ENCODE measurements at places on chromosomes 5 and 9.
A peak's percentile ranks its signal among the peaks of the same experiment; 100 is the strongest.

DNA sequence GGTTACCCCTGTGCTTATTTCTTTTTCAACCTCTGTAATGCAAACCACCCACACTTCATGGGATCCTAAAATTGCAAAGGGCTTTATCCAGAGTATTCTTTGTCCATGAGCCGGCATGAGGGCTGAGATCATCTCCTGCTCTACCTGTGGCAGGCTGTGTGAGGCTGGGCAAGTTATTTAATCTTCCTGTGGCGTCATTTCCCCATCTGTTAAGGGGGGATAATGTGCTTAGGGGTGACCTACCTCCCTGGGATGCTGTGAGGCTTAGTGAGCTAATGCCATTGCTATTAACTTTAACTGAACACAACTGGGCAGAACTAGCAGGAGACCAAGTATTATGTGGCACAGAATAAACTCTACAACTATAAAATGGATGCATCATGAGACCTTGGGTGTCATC, 17.0 kb downstream of the FRMPD1 start:
- no peaks in the 10 kb centered on the region for H3K36me3 ChIP-seq
- no peak overlapping the region for H3K27ac ChIP-seq
- no peaks in the 10 kb centered on the region for H3K4me1 ChIP-seq
- H3K4me3 ChIP-seq = no peak overlapping the region
- no peak for DNase-seq

GRCh38 chr5:55303238-55303690, 4.2 kb downstream of the DHX29 start:
- peaks cover 20% of the 10 kb centered on the region for H3K4me1 ChIP-seq
- no peak overlapping the region for H3K27ac ChIP-seq
- no peak overlapping the region for H3K4me3 ChIP-seq
- H3K36me3 ChIP-seq = peaks cover 4% of the 10 kb centered on the region
- H3K27me3 ChIP-seq = no peaks in the 10 kb centered on the region

DNA sequence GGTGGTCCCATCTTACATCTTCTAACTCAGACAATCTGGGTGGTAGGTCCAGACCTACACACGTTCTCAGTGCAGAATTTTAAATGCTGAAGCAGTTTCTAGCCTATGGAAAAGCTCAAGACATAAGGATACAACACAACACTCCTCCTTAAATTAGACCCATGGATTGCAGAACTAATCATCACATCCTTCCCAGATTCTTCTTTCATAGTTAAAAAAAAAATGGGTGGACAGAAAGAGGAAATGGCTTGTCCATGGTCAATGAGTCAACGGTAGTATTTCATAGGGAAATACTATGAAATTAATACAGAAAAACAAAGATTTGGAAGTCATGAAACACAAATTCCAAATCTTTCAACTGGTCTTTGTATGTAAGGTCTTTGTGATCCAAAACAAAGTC, 106.9 kb downstream of the PAPPA start:
- no peak overlapping the region for H3K4me3 ChIP-seq
- H3K27me3 ChIP-seq = no peaks in the 10 kb centered on the region
- no peak for DNase-seq
- no peak overlapping the region for H3K27ac ChIP-seq
- no peaks in the 10 kb centered on the region for H3K36me3 ChIP-seq

DNA sequence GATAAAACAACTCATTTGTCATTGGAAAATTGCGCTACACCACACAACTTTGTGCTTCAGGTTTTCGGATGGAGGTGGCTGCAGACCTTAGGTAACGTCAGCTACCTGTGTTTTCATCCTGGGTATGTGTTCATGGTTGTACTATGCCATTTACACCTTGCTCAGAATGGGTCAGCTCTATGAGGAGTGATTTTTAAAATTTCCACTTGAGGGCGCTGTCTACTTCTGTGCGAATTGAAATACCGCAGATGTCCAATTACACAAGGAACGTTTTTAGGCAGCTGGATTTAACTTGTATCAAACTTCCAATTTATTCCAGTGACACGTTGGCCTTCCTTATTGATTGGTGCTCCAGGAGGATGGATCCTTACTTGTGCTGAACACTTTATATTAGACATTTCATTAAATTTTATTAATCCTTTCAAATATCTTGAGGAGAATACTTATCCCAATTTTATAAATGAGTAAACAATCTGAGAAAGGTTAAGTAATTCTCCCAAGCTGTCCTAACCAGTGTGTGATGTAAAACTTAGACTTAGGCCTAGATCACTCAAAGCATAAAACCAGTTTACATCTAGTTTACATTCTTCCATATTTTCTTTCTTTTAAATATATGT, 23.4 kb downstream of the DMRTA1 start:
- no peaks in the 10 kb centered on the region for H3K36me3 ChIP-seq
- H3K4me1 ChIP-seq = no peaks in the 10 kb centered on the region
- H3K27ac ChIP-seq = no peak overlapping the region
- no peaks in the 10 kb centered on the region for H3K27me3 ChIP-seq

- DNase-seq = no peak
- no peaks in the 10 kb centered on the region for H3K27me3 ChIP-seq
- no peak overlapping the region for H3K27ac ChIP-seq
- H3K4me1 ChIP-seq = no peaks in the 10 kb centered on the region
Measured at GRCh38 chr9:16626577-16627130, 243.8 kb downstream of the BNC2 start.

- H3K27me3 ChIP-seq = no peaks in the 10 kb centered on the region
- no peaks in the 10 kb centered on the region for H3K4me1 ChIP-seq
- no peak overlapping the region for H3K27ac ChIP-seq
- H3K4me3 ChIP-seq = no peak overlapping the region
- H3K36me3 ChIP-seq = no peaks in the 10 kb centered on the region
Measured at GRCh38 chr5:101969742-101970141, 326.3 kb downstream of the SLCO4C1 start.

GRCh38 chr9:84439250-84439649, 98.7 kb upstream of the SLC28A3 start:
- no peak overlapping the region for H3K27ac ChIP-seq
- no peak overlapping the region for H3K4me3 ChIP-seq
- no peaks in the 10 kb centered on the region for H3K36me3 ChIP-seq
- no peak for DNase-seq
- H3K4me1 ChIP-seq = no peaks in the 10 kb centered on the region

GRCh38 chr9:3498691-3499090, 27.1 kb downstream of the RFX3 start:
- no peaks in the 10 kb centered on the region for H3K27me3 ChIP-seq
- no peaks in the 10 kb centered on the region for H3K4me1 ChIP-seq
- DNase-seq = no peak

DNA sequence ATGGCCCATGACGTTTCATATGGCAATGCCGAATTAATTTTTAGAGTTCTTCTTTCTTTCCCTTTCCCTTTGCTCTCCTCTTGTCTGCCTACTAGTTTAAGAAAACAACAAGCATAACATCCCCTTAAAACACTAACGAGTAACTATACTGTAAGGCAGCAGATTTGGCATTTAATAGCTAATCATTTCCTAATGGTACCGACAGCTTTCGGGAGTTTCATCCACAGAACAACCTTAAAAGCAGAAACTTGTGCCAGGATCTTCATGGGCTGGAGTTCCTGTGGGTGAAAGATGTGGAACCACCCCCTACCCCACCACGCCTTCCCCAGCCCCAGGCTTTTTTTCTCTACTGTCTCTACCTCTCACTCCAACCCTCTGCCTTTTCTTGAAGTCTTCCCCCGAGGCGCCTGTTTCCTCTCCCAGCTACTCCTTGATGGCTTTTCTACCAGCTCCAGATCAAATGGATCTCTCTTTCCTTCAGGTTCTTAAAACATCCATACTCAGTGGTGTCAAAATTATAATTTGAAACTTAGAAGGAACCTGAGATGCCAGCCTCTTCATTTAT, 319.5 kb downstream of the PIK3R1 start:
- DNase-seq = no peak
- no peaks in the 10 kb centered on the region for H3K27me3 ChIP-seq
- no peak overlapping the region for H3K27ac ChIP-seq
- no peak overlapping the region for H3K4me3 ChIP-seq
- no peaks in the 10 kb centered on the region for H3K36me3 ChIP-seq

- no peak for DNase-seq
- no peak overlapping the region for H3K4me3 ChIP-seq
- H3K27me3 ChIP-seq = no peaks in the 10 kb centered on the region
- no peak overlapping the region for H3K27ac ChIP-seq
Measured at GRCh38 chr5:148559461-148559860, 94.9 kb downstream of the HTR4 start.

GRCh38 chr5:134003064-134003816, 1.5 kb downstream of the VDAC1 start:
- H3K36me3 ChIP-seq = peaks cover 5% of the 10 kb centered on the region
- peak overlapping the region; percentile 98 for H3K27ac ChIP-seq
- H3K27me3 ChIP-seq = no peaks in the 10 kb centered on the region
- H3K4me3 ChIP-seq = peak overlapping the region; percentile 72

GRCh38 chr5:123059455-123059854, 22.9 kb upstream of the PPIC start:
- no peak overlapping the region for H3K4me3 ChIP-seq
- DNase-seq = no peak
- H3K27ac ChIP-seq = no peak overlapping the region

- peaks cover 15% of the 10 kb centered on the region for H3K27me3 ChIP-seq
- DNase-seq = no peak
- H3K27ac ChIP-seq = no peak overlapping the region
- H3K4me3 ChIP-seq = peak overlapping the region; percentile 51
Measured at GRCh38 chr9:137300567-137301080, 1.4 kb downstream of the NRARP start.

DNA sequence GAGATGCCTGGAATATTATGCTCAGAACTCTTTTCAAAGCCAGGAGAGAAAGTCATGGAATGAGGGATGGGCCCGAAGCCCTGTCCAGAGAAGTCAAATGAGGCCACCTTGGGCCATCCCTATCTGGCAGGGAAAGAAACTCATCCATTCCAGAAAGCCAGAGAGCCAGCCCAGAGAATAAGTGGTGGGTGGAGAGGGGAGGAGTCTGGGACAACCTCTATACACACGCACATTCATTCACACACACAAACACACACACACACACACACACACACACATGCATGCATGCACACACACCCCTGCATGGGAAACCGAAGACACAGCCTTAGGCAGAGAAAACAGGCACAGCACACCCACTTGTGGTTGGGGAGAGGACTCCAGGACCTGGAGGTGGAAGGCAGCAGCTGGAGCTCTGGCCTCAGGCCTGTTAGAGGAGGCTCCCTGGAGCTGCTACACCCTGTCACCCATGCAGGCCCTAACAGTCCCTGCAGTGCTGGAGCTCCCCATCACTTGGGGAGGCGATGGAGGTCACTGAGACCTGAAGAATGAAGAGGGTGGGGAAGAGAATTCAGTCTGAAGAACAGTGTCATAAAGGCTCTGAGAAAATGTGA, 38.0 kb downstream of the TGFBI start:
- no peak overlapping the region for H3K4me3 ChIP-seq
- DNase-seq = no peak
- H3K36me3 ChIP-seq = no peaks in the 10 kb centered on the region
- H3K4me1 ChIP-seq = no peaks in the 10 kb centered on the region
- no peaks in the 10 kb centered on the region for H3K27me3 ChIP-seq

DNA sequence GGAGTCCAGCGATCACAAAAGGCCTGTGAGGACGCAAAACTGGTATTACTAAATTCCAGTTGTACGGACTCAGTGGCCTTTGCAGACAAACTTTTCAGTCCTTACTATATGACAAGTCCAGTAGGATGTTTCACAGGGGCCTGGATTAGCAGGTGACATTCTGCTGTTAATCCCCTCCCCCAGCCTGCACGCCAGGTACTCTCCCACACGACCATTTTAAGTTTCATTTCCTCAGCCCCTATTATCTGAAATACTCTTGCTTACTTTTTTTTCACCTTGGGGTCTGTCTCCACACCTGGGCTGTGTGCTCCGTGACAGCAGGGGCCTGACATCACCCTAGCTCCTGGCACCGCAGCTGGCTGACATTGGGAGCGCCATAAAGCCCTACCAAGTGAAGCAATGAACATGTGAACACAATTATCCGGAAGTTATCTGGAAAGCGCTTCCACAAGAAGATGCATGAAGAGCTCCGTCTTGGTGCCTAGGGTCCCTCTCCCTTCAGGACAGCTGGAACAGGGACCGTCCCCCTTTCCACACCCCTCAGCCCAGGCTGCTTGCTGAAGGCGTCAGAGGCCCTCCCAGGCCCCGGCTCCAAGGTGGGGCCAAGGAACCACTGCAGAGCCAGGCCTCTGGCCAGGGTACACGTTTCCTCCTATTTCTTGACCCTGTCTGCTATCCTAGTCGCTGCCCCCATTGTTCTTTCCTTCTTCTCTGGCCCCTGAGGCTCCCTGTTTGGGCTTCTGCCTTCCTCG, 39.7 kb upstream of the ZNF622 start:
- H3K4me1 ChIP-seq = no peaks in the 10 kb centered on the region
- H3K4me3 ChIP-seq = no peak overlapping the region
- H3K27ac ChIP-seq = no peak overlapping the region
- no peak for DNase-seq
- no peaks in the 10 kb centered on the region for H3K27me3 ChIP-seq

DNA sequence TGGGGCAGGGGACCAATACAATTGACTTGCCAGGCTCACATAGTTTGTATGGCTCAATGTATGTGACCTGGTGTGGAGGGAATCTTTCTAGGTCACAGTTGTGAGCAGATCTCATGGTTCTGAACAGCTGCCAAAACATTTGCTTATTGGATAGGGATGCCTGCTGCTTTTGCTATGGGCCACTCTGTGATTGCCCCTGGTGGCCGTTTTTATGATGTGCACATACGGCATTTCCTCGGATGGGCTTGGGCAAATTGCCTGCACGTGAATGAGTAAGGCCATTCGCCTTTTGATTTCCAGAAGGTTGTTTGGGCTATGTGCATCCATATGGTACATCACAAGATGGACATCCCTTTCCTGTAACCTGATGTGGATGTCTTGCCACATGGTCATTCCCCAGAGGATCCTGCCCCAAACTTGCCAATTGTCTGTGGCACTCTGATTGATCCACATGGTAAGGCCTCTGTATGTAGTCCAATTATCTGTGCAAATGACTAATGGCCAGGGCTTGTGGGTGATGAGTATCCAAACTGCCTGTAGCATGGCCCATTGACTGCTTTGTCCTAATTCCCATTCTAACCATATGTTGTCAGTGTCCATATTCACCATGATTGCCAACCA, 10.7 kb upstream of the SLC22A4 start:
- H3K4me1 ChIP-seq = no peaks in the 10 kb centered on the region
- DNase-seq = no peak
- no peaks in the 10 kb centered on the region for H3K27me3 ChIP-seq
- no peaks in the 10 kb centered on the region for H3K36me3 ChIP-seq

GRCh38 chr5:58314356-58315210, 145.3 kb downstream of the PLK2 start:
- DNase-seq = no peak
- no peaks in the 10 kb centered on the region for H3K4me1 ChIP-seq
- no peaks in the 10 kb centered on the region for H3K27me3 ChIP-seq
- H3K36me3 ChIP-seq = no peaks in the 10 kb centered on the region
- H3K4me3 ChIP-seq = no peak overlapping the region

DNA sequence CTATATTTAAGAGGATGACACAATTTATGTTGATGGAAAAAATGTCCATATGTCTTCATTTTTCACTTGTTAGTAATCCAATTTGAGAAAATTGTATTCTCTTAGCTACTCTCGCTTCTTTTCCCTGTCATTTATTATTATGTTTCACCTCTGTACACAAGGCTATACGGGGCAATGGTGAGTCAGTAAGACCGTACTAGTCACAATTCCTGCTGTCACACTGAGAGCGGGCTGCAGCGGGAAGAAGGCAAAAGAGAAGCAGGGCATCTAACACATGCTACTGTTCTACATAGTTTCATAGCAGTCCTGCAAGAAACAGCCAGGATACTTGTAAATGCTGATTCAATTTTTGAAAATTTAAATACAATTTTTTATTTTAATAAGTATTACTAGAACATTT, 23.3 kb upstream of the PRDM9 start:
- H3K27me3 ChIP-seq = no peaks in the 10 kb centered on the region
- no peak for DNase-seq
- H3K27ac ChIP-seq = no peak overlapping the region
- H3K36me3 ChIP-seq = no peaks in the 10 kb centered on the region
- H3K4me3 ChIP-seq = no peak overlapping the region
- no peaks in the 10 kb centered on the region for H3K4me1 ChIP-seq

Data from naive thymus-derived CD4-positive, alpha-beta T cell (primary cell).